ENCODE measurements at places on chromosomes 3 and 15.

DNA sequence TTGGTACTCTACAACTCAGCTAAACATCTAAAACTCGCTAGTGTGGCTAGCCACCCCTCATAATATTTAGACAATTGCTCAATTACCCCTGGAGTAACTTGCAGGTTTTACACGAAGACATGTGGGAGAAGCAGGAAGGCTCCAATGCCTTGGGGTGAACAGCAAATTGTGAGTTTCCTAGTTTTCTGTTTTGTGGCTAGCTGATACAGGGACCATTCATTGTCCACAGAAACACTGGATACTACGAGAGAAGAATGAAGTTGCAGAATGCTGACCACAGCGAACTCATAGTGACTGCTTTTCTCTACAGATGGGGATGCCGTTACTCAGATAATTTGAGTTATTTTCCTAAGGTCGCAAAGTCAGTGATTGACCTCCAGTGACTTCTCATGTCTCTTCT, 212.9 kb downstream of the P3H2 start:
- no peak for DNase-seq

DNA sequence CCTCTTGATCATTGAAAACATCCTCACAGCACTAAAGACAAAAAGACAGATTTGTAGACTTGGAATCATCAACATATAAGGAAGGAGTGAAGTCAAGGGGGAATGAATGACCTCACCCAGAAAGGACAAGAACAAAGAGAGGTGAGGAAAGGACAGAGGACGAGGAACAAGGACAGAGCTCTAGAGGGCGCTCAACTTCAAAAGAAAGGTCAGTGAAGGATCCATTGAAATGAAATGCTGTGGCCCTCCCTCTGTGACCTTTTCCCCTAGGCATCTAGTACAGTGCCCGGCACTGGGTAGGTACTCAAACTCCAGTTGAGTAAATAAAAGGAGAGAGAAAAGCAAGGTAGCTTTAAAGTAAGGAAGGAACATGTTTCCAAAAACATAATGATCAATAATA, 2.6 kb downstream of the ATP8B4 start:
- DNase-seq = peak; percentile 76

GRCh38 chr15:60656481-60656880, 177.5 kb upstream of the ICE2 start:
- peak; percentile 63 for DNase-seq

- DNase-seq = peak; percentile 78
These were observed 89.3 kb downstream of the LRRK1 start for GRCh38 chr15:101008158-101009139.

GRCh38 chr3:196771067-196771466, 31.4 kb downstream of the PAK2 start:
- DNase-seq = no peak

DNA sequence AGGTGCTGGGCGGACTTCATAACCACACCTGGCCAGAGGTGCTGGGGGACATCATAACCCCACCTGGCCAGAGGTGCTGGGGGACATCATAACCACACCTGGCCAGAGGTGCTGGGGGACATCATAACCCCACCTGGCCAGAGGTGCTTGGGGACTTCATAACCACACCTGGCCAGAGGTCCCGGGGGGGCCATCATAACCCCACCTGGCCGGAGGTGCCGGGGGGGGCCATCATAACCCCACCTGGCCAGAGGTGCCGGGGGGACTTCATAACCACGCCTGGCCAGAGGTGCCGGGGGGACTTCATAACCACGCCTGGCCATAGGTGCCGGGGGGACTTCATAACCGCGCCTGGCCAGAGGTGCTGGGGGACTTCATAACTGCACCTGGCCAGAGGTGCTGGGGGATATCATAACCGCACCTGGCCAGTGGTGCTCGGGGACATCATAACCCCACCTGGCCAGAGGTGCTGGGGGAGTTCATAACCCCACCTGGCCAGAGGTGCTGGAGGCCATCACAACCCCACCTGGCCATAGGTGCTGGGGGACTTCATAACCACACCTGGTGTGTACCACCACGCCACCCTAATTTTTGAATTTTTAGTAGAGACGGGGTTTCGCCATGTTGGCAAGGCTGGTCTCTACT, 10.7 kb upstream of the TUBGCP5 start:
- no peak for DNase-seq

DNA sequence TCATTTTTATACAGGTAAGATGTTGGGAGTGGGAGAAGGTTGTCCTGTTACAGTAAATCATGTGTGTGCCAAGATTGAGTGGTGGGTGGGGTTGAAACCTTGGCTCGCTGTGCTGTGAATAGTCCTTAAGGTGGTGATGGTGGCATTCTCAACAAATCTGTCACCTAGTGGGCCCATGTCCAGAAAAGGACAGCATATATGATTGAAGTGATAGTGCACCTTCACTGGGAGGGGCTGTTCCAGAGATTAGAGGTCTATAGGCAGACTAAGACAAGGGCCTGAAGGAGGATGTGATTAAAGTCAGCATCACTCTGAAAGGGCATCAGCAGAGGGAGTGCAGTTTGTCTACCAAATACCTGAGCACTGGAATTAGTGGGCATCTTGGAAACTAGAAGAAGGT, 374.2 kb upstream of the C2CD4B start:
- no peak for DNase-seq

DNA sequence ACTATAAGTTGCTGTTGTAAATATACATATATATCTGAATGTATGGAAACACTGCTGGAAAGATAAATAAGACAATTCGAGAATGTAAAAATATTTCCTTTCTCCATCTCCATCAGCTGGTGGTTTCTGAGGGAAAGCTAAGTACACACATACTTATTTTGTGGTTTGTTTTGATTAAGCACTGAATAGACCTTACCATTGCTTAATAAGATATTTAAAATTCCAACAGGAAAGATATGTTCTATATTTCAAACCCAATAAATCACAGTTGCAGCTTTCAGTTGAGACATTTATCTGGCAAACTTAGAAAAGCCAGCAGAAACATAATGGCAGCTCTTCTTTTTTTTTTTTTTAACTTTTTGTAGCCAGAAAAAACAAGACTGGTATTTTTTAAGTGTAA, 160.4 kb downstream of the VGLL3 start:
- DNase-seq = peak; percentile 44

- DNase-seq = peak; percentile 80
These were observed 59.2 kb upstream of the IL12A start for GRCh38 chr3:159929171-159930141.

DNA sequence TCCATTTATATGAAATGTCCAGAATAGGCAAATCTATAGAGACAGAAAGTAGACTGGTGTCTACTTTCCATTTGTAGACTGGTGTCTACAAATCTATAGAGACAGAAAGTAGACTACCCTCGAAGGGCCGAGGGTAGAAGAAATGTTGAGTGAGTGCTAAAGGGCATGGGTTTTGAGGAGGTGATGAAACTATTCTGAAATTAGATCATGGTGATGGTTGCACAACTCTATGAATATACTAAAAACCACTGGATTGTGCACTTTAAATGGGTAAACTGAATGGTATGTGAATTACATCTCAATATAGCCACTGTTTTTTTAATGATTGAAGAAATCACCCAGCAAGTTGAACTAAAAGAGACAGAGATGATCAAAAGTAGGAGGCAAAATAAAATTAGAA, 27.9 kb downstream of the TP53BP1 start:
- DNase-seq = peak; percentile 87

- no peak for DNase-seq
These were observed 446.1 kb upstream of the RARB start for GRCh38 chr3:24981924-24982323.

- DNase-seq = no peak
These were observed 8.0 kb upstream of the LRRIQ4 start for GRCh38 chr3:169804681-169805080.

GRCh38 chr3:143881095-143881494, 32.8 kb upstream of the SLC9A9 start:
- no peak for DNase-seq

DNA sequence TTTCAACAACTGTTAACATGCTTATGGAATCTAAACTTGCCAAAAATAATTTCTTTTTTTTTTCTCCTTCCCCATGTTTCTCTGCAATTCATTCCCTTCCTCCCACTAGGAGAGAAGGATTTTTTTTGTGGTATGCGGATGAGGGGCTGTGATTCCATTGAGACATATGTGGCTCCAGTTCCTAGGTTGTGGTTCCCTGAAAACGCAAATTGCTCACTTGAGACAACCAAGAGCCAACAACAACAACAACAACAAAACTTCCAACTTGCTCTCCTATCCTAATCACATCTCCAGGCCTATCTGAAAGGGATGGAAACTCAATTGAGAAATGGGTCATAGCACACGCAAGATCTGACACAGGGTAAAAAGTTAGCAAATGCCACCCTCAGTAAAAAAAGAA, 406.5 kb upstream of the TGFBR2 start:
- peak; percentile 89 for DNase-seq

DNA sequence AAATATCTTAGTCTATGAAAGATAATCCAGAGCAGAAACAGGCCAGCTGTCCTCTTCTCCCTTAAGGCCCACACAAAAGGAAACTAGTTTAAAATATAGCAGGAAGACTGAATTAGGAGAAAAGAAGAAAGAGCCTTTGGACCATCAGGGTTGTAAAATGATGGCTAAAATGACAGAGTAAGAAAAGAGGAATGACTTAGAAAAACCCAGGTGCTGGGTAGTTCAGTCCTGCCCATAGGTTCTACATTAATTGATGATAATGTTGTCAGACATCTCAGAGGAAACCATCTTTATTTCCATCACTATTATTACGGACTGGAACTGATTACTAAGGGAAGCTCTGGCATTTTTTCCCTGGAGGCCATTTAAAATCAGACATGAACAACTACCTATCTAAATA, 142.8 kb upstream of the STT3B start:
- no peak for DNase-seq

- DNase-seq = peak; percentile 55
These were observed 19.1 kb downstream of the FGD5 start for GRCh38 chr3:14837878-14838258.

GRCh38 chr3:171640520-171641412, 169.5 kb downstream of the PLD1 start:
- peak; percentile 32 for DNase-seq

DNA sequence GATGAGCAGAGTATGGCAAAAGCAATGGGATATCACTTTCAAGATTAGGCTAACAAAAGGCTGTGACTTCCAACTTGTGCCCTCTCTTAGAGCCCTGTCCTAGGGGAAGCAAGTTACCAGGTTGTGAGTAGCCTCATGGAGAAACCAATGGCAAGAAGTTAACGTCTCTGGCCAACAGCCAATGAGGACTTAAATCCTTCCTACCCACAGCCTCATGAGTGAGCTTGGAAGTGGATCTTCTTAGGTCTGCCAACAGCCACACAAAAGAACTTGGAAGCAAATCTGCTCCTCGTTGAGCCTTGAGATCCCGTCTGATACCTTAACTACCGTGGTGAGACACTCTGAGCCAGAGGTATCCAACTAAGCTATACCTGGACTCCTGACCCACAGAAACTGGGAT, 5.7 kb downstream of the NME9 start:
- DNase-seq = no peak

- DNase-seq = peak; percentile 43
These were observed 147.8 kb upstream of the TGFBR2 start for GRCh38 chr3:30458376-30459171.

DNA sequence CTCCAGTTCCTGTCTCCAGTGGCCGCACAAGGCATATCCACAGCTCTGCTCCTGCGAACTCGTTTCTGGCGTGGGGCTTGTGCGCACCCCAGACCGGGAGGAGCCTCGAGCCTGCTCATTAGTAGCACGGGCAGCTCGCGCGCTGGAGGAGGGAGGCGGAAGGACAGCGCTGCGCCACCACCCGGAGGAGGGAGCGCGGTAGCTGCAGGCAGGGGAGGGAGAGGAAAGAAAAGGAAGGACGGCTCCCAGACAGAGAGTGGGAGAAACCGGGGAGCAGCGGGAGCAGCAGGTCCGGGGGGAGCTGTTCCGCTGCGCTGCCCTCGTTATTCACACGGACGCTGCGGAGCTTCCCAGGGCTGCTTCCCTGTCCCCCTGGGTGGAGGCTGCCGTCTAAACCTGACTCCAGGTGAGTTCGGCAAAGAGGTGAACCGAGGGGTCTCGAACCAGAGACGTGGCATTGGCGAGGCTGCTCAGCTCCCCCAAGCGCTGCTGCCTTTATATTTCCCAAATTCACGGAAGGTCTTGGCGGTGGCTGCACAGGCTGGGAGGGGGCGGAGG, 121.3 kb upstream of the ZNF717 start:
- no peak for DNase-seq

- no peak for DNase-seq
These were observed 984 bp downstream of the PLSCR4 start for GRCh38 chr3:146249921-146250320.

DNA sequence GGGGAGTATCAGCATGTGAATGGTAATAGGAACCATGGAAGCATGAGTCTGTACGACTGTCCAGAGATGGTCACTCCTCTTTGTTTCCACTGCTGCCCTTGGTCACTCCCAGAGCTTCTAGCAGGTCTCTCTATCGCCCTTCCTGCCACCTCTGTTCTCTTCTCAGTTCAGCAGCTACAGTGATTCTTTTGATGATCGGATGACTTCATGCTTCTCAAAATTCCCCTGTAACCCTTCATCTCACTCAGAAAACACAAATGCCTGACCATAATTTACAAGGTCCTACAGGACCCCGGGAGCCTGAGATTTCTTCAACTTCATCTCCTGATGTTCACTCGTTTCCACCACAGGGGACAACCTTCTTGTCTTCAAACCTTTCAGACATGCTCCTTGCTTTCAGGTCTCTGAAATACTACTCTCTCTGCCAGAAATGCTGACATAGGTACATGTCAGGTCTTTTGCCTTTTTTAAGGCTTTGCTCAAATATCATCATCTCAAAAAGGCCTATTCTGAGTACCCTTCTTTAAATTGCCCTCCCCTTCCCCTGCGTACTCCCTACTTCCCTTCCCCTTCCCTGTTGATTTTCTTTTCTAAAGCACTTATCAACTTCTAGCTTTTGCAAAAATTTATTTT, 42.1 kb upstream of the BHLHE40 start:
- no peak for DNase-seq

GRCh38 chr3:36095238-36095637, 285.1 kb upstream of the STAC start:
- no peak for DNase-seq

DNA sequence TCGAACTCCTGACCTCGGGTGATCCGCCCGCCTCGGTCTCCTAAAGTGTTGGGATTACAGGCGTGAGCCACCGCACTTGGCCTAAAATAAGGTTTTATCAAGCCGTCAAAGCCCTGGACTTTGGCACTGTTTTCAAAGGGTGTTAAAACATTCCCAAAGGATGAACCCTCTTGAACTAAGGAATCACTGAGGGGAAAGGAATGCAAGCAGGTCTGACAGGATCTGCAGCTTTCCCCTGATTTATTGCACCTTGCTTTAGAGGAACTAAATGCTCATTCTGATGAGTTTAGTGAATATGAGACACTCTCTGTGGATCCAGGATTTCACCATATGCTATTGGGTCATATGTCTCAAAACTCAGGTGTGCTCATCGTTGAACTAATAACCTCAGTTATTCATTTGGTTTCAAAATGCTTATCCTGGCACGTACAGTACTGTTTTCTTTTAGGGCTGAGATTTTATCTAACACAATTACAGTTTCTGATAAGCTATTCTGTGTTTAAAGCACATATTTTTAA, 63.0 kb upstream of the TSC22D2 start:
- DNase-seq = peak; percentile 47

- peak; percentile 69 for DNase-seq
These were observed 38.7 kb downstream of the GUCA1C start for GRCh38 chr3:108914774-108915641.

- DNase-seq = peak; percentile 44
These were observed 16.6 kb downstream of the HAPLN3 start for GRCh38 chr15:88878720-88879184.

- no peak for DNase-seq
These were observed 4.8 kb upstream of the FBXW12 start for GRCh38 chr3:48367201-48367600.

- no peak for DNase-seq
These were observed 110.5 kb downstream of the SAMMSON start for GRCh38 chr3:70110066-70110465.

Measured in fibroblast of mammary gland (primary cell).